NAMALWA (cell line): ENCODE measurements at places on chromosomes 7 and 10.
A peak's percentile ranks its signal among the peaks of the same experiment; 100 is the strongest.

GRCh38 chr10:113843972-113844485 is 9.9 kb downstream of the DCLRE1A start:
- no peak for DNase-seq

GRCh38 chr10:78729800-78730199 is 339.0 kb upstream of the ZMIZ1 start:
- DNase-seq = no peak

- no peak for DNase-seq
Measured at GRCh38 chr7:128913870-128914565, 3.5 kb upstream of the KCP start.

DNA sequence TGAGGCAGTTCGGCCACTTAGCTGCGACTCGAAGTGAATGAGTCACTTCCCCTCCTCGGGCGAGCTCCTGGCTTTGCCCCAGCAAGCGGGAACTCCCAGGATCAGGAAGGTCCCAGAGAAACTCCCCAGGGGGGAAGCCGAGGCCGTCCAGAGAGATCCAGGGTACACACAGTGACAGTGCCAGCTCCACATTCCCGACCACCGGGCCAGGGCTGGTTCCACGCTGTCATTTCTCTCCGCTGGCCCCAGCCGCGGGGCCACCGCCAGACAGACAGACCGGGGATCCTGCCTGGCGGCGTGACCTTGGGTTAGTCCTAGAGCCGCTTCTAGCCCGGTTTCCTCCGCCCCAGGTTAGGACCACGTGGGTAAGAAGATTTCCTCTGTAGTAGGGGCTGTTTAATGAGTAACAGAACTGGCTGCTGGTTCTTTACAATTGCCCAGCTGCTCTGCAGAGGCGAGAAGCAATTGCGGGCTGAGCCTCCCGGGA is 463 bp upstream of the UPP1 start:
- DNase-seq = peak; percentile 28

- no peak for DNase-seq
Measured at GRCh38 chr7:33674804-33675411, 230.4 kb upstream of the BMPER start.

DNA sequence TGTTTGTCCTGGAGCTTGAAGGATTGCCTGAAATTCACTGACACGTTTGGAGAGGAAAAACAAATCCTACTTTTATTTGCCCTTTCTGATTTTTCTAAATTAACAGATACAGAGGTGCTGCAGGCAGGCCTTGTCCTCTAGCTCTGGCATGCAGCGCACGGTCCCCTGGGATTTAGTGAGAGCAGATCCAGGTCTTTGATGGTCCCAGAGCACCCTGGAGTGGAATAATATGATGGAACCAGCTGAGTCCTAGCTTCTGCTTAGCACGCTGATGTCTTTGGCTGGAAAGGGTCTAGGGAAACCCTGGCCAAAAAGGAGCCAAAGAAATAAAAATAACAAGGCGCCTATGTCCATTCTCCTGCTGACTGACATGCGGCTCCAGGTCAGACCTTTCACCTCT is 40.5 kb downstream of the C10orf120 start:
- DNase-seq = no peak
